Progenitor cell of endocrine pancreas (in vitro differentiated cells): ENCODE measurements at places on chromosomes 1 and 21.
A peak's percentile ranks its signal among the peaks of the same experiment; 100 is the strongest.

DNA sequence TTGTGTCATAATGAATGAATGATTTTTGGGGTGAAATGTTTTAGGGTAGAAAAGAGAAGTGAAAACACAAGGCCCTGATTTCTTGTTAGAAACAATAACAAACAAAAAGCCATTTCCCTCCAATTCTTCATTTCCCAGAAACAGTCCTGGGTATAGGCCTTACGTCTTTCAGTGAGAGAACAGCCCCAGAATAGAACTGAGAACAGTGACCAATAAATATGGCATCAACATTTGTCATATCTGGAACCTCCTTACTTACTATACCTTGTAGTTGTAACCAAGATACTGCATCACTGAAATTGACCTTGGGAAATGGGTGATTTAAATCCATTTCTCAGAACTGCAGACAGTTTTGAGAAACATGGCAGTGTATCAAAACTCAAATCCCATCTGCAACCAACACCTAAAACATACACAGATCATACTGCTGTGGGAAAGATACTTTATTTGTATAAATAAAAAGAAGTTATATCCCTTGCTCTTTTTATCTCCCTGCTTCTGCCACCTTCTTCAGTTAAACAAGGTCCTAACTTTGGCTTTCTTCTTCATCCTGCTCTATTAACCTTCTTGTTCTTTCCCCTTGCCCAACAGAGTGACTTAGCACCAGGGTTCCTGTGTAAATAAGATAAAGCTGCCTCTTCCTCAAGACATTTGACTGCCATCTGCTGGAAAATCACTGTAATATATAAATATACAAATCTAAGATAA, 19.5 kb downstream of the XKR8 start:
- DNase-seq: no peak

GRCh38 chr1:205596876-205597275, 34.9 kb downstream of the ELK4 start:
- no peak for DNase-seq

DNA sequence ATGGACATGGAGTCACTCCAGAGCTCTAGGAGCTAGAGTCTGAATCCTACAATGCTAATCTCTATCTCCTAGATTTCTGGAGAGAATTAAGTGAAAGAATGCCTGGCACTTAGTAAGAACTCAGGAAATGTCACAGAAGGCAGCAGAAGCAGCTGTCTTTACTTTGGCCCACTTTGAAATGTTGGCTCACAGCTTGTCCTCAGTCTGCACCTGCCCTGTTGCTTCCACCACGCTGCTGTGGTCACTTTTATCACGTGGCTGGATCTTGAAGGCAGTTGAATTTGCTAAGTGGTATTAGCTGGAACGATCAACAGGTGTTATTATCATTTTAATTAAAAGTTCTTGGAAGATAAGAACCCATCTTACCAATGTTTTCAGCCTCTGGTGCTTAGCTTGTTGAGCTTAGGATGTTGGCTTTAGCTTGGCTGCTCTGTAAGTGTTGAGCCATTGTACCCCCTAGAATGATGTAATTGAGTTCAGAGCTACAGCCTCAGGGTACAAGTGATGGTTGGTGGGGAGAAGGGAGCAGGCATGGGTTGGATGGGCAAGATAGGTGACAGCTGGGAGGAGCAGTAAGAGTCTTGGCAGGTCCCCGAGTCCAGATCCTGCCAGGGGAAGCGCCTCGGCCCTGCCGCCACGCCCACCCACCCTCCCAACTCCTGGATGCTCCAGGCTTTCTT, 41.9 kb upstream of the EPS8L3 start:
- no peak for DNase-seq

DNA sequence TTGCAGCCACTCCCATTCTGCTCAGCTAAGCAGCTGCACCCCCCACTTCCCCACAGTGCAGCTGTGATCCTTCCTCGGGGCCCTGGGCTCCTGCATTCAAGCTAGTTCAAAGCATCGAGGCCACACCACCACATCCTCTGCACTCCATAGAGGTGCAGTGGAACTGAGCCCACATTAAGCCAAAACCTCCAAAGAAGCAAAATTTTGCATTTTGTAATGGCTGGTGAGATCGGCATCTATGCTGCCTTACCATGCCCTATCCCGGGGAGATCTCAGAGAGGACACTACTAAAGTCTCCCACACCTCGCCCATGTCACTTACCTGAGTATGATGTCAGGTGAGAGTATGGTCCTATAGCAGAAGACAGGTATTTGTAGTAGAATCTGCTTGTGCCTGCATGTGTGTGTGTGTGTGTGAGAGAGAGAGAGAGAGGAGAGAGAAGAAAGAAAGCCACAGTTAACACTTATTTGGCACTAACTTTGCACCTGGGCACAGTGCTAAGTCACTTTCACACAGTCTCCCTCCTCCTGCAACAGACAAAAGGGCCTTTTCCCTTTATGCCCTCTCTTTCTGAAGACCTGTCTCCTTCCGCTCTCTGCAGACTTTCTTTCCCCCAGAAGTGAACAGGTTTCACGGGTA, 89.8 kb downstream of the KIF14 start:
- no peak for DNase-seq

DNA sequence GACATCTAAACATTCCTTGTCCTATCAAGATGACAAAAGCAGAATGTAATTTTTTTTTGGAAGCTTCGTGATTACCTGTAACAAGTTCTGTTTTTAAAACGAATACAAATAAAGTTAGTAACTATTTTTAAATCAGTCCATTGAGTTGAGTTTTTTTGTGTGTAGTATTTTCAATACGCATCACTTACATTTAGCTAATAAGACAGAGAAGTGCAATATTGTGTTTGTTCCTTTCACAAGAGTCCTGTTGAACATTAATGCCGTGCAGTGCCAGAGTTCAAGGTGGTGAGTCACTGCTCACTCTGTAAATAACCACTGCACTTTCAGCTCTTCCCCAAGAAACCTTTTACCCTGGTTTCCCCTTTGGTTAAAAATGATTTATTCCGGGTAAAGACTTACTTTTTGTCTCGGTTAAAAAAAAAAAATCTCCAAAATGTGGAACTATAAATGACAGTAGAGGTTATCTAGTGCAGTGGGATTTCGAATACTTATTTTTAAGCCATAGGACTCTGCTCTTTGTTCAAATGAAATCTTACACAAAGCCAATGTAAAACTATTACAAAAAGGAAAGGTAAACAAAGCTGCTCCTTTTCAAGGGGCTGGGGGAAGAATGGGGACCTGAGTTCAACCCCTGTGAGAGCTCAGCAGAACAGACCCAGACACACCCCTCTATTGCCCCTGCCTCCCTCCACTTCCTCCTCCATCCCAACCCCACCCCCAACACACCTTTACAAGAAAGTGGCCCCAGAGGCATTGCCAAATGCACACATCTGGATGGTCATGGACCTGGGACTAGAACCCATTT, 14.8 kb upstream of the NCMAP start:
- DNase-seq: no peak

DNA sequence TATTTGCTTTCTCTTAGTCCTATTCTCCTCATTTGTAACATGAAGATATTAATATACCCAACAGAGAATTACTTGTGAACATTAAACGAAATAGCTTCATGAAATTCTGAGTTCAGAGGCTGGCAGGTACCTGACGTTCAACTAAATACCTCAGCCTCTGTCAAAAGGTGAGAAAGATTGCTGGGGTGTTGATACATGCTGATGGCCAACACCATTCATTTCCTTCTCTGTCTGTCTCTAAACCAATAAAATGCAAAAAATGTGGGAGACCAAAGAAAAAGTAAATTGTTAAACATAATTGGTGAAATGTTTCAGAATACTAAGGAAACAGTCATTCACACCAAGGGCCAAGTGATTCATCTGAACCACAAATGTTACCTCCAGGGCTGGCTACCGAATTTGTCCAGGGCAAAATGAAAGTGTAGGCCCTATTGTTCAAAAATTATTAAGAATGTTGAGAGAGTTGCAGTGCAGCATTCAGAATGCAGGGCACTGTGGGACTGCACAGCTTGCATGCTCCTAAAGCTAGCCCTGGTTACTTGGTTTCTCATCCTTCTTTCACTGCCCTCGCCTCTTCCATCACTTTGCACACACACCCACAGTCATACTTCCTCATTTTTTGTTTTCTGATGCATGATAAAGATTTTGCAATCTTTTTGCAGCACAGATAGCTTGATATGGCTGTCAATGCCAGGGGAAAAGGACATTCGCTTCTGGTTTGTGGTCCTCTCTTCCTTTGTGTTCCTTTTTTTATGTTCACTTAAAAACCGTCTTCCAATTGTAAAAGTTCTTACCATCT, 414.3 kb upstream of the NR5A2 start:
- no peak for DNase-seq

- no peak for DNase-seq
Observed at GRCh38 chr1:179295164-179295755, 1.7 kb downstream of the SOAT1 start.

GRCh38 chr21:20882462-20883407, 115.5 kb upstream of the NCAM2 start:
- DNase-seq: peak; percentile 19

GRCh38 chr21:45995686-45996179, 14.2 kb downstream of the COL6A1 start:
- no peak for DNase-seq

DNA sequence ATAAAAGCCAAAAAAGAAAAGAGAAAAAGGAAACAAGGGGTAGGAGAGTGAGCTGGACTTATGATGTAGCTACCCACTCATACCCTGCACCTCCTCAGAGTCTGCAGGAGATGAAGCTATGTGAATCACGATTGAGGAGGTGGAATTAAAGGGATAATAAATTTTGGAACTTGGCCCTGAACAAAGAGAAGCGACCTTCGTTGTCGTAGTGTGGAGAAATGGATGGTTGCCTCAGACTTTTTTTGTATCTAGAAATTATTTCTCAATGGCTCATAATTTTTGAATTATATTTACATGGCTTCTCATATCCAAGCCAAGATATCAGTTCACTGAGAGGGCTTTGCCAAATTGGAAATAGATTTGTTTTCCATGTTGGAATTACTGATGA, 37.8 kb upstream of the SIPA1L2 start:
- no peak for DNase-seq

GRCh38 chr1:30664103-30664755, 59.2 kb downstream of the MATN1 start:
- no peak for DNase-seq

DNA sequence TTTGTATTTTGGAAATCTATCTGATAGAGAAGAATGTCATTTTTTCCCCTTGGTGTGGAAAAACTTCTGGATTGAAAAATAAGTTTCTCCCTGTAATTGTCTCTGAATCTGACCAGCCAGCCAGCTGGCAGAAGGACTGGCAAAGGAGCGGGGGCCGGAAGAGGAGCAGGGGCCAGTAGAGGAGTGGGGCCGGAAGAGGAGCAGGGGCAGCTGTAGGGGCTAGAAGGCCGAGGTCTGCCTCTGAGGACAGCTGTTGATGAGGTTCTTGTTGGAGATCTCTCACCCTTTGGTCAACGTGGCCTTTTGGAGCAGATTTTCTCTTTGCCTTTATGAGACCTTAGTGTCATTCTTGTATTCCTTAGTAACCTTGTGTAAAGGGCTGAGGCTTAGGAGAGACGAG, 121.8 kb downstream of the GALNT2 start:
- no peak for DNase-seq

DNA sequence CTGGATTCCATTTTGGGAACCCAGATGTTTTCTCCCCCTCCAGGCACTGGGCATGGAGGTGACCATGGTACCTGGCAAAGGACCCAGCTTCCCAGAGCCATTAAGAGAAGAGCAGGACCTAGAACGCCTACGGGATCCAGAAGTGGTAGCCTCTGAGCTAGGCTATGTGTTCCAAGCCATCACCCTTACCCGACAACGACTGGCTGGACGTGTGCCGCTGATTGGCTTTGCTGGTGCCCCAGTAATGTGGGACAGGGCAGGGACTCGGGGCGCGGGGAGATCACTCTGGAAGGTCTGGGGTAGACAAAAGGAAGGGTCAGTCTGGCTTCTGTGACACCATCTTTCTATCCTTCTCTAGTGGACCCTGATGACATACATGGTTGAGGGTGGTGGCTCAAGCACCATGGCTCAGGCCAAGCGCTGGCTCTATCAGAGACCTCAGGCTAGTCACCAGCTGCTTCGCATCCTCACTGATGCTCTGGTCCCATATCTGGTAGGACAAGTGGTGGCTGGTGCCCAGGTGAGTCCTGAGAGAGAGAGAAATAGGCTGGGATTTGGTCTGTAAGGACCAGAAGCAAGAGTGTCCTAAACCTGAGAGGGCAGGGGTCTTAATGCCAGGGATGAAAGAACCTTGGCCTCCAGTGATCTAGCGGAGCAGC, 1.6 kb downstream of the UROD start:
- DNase-seq: no peak

- DNase-seq: no peak
Observed at GRCh38 chr1:96660503-96660902, 61.1 kb upstream of the PTBP2 start.

GRCh38 chr1:54309631-54310366, 96.4 kb downstream of the SSBP3 start:
- no peak for DNase-seq

DNA sequence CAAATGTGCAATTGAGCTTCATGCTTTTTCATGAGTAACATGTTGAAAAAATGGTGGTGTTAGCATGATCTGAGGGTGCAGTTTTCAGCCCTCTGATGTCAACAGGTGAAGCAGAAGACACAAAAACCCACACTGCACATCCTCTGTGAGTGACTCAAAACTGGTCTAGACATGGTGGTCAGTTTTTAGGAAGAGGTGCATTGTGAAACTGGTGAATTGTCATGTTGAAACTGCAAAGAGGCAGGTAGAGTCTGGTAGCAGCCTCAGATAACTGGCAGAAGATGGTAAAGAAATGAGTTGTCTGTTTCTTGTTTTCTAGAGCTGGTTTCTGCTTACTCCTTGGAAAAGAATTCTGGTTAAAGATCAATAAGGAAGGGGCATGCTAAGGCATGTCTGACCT, 97.3 kb upstream of the HMCN1 start:
- DNase-seq: no peak

DNA sequence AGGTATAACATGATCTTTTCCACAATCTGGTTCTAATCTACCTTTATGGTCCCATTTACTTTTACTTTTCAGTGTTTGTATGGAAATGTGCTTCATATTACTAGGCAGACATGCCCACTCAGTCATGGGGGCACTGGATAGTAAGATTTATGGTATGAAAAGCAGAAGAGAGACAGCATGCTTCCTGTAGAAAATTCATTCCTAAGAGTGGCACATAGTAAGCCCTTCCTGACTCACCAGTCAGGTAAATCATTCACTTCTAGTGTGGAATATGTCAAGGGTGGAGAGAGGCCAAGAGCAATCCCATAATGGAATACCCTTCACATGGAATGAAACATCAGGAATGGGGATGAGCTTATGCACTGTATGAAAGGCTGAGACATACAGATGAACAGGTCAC, 49.5 kb upstream of the BCL10 start:
- DNase-seq: no peak

GRCh38 chr1:151501474-151501873, 9.7 kb upstream of the CGN start:
- no peak for DNase-seq
